M059J (cell line): ENCODE measurements at places on chromosomes 1 and 21. TPM values are rescaled to one million over a fixed set of nuclear protein-coding genes. Genes with fewer than 3 reads are reported as not detected.

Gene HPDL
- not detected in 2 replicates for total RNA-seq

Gene ZNF697
- total RNA-seq = 2.2 and 5.2 TPM in 2 replicates

DNA sequence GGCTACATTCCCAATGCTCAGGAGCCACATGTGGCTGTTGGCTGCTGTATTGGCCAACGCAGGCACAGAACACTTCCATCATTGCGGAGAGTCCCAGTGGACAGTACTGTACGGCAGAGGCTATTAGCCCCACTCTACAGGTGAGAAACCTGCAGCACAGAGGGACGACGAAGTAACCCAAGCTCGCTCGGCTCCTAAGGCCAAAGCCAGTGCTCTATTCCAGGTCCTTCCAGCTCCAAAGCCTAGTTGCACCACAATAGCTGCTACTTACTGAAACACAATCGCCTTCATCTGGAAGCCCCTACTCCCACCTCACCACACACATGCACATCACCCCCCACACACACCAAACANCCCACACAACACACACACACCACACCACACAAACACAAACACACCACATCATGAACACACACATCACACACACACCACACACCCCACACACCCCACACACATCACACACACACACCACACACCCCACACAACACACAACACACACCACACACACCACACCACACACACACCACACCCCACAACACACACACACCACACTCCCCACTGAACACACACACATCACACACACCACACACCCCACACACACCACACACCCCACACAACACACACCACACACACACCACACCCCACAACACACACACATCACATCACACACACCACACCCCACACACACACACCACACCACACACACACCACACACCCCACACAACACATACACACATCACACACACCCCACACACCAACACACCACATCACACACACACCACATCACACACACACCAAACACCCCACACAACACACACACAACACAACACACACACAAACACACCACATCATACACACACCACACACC lies 3.2 kb downstream of the LYPD8 start:
- peak; percentile 19 for DNase-seq

- no peak for DNase-seq
These were observed 83.9 kb downstream of the DTL start for GRCh38 chr1:212119397-212119837.

DNA sequence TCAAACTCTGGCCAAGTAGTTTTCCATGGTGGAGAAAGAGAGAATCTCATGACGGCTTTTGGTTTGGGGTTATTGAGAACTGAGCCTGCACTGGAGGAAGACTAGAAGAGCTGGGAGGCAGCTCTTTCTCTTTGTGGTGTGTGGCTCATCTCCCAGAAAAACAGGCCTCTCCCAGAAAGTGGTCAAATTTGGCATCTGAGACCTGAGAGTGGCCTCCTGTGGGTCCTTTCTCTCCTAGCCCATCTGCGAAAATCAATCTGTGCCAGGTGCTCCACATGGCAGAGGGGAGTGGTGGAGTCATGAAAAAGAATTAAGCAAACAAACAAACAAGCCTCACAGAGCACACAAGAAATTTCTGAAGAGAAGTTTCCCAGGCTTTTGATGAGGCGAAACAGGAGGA lies 305.0 kb downstream of the ST6GALNAC3 start:
- no peak for DNase-seq

DNA sequence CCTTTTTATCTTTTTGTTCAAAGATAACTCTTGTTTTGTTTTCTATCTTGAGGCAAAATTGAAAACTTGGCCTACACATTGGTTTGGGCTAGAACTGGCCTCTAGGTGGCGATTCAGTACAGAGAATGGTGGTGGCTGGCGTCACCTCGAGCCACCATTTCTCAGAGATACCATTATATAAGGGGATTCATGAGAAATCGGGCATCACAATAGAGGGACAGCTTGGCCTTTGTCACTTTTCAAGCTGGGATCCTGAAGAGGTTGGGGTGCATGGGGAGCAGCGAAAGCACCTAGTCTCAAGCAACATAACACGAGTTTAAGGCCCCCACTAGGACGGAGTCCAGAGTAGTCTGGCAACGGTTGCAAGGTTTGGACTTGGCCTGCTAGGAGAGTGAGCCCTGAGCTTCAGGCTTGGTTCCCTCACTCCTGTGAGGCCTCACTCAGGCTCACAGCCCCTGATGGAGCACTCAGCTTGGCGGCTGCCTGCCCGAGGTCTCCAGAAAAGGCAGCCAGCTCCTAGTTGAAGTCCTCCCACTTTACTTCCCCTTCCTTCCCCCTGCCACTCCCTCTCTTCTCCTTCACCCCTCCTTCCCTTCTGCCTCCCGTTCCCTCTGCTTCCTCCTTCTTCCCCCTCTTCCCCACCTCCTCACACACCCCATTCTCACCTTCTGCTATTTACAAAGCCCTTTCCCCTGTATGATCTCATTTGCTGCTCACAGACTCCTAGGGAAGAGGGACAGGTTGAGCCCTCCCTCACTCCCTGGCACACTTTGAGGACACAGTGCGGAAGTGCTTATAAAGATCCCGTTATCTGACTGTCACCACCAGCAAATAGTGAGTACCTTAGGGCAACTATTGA lies 67.8 kb downstream of the LRIG2 start:
- peak; percentile 66 for DNase-seq

Gene ASCL5
- total RNA-seq = not detected in 2 replicates

DNA sequence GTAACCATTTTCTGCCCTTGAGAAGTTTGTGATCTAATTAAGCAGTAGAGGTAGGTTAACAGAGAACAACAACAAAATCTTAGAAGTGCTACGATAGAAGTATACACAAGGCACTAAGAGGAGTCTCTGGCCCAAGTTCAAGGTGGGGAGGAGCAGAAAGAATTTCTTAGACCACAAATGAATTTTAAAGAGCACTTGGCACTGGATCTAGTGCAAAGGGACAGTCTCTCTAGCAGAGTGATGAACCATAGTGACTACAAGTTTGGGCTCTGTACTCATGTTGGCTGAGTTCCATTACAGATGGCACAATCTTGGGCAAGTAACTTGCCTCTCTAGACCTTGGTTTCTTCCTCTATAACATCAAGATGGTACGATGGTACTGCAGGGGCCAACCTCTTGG lies 33.3 kb upstream of the PIGC start:
- DNase-seq = peak; percentile 75

Gene DDAH1
- 71.0 and 82.7 TPM in 2 replicates for total RNA-seq

DNA sequence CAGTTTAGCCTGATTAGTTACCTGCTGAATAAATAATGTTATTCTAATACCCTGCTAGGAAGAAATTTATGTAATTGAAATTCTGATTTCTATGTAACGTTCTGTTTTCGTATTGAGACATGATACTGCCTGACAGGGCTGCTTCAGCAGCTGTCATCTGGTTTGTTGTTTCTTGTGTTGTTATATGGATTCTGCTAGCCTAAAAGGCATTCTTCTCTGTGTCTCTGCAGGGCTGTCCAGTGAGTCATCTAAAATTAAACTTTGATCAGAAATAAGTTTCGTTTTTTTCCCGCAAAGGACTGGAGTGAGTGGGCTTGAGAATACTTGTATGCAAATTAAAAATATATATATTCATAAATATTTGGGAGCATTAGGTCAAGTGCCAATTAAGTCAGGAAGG lies 93.0 kb downstream of the DYRK1A start:
- DNase-seq = peak; percentile 53

DNA sequence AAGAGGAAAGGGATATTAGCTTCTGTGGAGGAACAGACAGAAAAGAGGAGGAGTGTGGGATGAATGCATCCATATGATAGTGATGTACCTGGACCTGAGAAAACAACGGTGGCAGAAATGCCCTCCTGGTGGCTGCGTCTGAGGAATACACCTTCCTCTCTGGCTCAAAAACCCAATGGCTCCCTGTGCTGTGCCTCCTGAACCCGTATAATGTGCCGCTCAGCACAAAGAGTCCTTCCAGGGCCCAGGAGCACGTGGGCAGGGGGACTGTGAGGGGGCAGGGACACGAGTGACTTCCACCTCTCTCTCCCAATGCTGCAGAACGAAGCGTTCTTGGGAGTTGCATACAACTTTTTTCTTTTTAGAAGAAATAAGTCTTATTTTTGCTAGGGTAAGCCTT lies 31.2 kb downstream of the IRF2BP2 start:
- no peak for DNase-seq

DNA sequence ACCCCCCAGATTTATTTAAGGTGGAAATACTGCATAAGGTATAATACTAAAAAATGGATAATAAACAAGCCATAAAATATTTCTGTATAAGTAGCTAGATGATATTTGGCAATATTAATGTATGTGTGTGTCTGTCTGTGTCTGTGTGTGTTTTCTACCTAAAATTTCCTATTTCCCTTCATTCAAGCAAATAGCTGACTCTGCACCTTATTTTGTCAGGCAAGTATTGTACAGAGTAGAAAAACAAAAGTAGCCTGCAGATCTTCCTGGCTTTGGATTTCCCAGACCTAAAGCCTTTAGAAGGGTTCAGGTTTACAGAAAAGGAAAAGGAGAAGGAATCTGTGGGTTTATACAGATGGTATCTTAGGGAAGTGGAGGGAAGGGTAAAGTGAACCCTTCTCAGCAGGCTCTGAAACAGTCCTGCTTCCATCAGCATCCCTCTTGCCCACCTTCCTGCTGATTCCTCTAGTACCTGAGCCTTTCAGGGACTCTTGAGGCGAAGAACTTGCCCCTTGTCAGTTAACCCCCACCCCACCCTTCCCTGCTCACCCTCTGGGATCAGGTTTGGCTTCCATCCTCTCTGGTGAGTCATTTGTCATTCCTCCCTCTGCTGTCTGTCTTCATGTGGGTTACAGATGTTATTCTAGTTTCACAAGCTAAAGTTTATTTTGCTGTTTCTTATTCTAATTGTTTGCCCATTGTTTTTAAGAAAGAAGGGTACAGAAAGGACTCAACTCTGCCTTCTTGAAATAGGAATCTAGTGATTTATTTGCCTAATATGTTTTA lies 21.7 kb upstream of the RGS16 start:
- DNase-seq = no peak

DNA sequence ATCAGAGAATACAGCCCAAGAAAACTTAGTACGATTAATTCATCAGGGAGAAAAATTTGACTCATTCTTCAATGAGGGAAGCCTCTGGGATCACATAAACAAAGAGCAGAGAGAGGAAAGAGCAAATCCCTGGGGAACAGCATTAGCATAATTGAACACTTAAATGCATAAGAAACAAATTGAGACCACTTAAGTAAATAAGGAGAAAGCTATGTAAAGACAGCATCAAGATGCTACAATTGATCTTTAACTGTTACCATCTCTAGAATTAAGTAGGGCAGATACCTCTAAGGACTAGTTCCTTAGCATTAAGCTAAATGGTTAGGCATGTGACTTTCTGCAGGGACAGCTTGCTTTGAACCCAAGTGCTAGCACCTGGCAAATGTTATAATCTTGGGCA lies 265.1 kb upstream of the NEGR1 start:
- DNase-seq = no peak

Gene CLDN14
- not detected in 2 replicates for total RNA-seq

DNA sequence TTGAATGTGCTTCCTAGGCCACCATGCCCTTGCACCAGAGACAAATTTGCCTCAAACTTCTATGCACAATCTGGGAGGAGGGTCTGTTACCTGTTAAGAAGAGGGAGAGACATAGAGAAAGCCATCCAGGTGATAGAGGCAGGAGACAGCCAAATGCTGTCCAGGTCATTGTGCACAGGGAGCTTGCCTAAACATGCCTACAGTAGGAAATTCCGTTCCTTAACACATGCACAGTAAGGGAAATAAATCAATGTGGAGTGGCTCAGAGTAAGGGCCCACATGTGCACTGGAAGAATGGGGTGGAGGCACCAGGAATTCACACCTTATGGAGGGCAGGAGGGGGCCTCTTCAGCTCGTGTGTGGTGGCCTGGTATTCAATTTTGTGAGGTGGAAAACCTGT lies 19.5 kb upstream of the CREG1 start:
- DNase-seq = no peak

GRCh38 chr1:201318504-201319340 lies 35.4 kb downstream of the PKP1 start:
- no peak for DNase-seq

DNA sequence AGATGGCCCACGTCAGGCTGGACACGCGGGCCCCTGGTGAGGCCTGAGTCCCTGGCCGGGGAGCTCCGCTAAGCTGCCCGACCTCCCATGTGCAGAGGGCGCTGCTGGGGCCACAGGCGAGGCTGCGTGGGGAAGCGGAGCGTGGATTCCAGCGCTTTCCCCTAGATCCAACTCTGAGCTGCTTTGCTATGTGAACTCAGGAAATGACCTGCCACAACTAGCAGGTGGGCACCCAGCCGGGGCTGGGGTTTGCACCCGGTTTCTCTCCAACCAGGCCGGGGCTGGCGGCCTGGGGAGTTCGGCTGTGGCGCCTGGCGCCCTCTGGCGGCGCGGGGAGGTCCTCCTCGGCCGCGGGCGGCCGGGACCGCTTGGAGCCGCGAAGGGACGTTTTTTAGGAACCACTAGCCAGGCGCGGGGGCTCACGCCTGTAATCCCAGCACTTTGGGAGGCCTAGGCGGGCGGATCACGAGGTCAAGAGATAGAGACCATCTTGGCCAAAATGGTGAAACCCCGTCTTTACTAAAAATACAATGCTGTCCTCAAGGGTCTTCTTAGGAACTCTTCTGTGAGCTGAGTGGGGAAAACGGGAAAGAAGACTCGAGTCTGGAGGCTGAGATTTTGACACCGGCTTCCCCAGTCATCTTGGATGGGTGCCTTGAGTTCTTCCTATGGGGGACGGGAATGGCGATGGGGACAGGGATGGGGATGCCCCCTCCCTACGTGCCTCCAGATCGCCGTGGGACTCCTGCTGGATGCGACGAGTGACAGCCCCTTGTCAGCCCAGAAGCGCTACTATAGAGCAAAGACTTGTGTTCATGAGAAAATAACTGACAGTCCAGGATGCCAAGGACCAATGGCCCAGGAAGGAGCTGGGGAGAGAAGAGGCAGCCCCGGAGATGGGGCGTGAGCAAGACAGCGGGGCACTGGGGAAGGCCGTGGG lies 12.6 kb downstream of the PYCR2 start:
- no peak for DNase-seq

GRCh38 chr1:211938561-211938997 lies 96.8 kb downstream of the INTS7 start:
- no peak for DNase-seq

DNA sequence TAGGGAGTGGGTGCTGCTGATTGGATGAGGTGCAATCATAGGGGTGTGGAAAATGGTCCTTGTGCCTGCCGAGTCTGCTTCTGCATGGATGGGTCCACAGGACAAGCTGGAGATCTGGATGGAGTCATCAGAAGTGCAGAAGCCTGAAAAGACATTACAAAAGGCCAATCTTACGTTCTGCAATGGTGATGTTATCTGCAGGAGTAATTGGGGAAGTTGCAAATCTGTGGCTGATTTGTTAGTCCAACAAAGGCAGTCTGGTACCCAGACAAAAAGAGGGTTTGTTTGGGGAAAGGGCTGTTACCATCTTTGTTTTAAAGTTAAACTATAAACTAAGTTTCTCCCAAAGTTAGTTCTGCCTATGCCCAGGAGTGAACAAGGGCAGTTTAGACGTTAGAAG lies 166.5 kb downstream of the PGBD5 start:
- no peak for DNase-seq

Gene AQP10
- total RNA-seq = not detected in 2 replicates

GRCh38 chr1:38179483-38179882 lies 132.9 kb upstream of the POU3F1 start:
- no peak for DNase-seq

GRCh38 chr21:34693192-34693810 lies 24.5 kb downstream of the CLIC6 start:
- DNase-seq = peak; percentile 75

Gene SH3GLB1
- total RNA-seq = 44.3 and 59.3 TPM in 2 replicates

Gene HES2
- total RNA-seq = 0.47 and 1.0 TPM in 2 replicates
